D721Med (cell line): ENCODE measurements at places on chromosomes 1 and 21.

- no peak for DNase-seq
Measured at GRCh38 chr21:30707409-30707808, 11.2 kb downstream of the KRTAP21-3 start.

GRCh38 chr1:50699795-50700194 is 260.3 kb downstream of the FAF1 start:
- DNase-seq = no peak

- DNase-seq = no peak
Measured at GRCh38 chr1:226696547-226696946, 42.5 kb downstream of the ITPKB start.

DNA sequence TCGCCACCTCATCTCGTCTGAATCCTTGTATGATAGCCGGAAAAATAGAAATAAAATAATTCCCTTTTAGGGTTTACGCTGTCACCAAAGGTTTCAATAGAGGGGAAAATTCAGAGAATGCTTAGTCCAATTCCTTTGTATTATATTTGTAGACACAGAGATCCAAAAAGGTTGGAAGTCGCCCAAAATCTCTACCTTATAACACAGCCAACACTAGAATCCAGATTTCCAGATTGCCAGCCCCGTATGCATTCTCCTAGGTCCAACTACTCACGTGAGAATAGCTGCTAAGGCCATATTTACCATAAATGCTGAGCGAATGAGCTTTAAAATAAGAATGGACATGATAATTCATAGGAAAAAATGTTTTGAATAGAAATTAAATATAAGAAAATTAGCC is 124.5 kb downstream of the KCNK1 start:
- DNase-seq = no peak

DNA sequence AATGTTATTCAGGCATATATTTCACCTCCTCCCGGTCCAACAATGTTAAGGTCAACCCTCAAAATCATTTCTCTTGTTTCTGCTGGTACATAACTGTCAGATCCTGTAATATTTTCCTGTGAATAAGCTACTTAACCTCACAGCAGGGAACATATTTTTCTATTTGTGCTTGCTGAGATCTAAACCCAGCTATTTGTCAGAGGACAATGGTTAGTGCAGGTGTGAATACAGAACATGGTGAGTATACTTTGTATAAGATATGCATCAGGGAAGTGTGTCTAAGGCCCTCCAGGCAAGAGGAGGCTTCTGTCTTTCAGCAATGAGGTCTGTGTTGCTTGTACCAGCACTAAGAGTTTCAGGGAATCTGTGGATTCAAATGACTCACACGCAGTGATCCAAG is 970.6 kb downstream of the NCAM2 start:
- no peak for DNase-seq

DNA sequence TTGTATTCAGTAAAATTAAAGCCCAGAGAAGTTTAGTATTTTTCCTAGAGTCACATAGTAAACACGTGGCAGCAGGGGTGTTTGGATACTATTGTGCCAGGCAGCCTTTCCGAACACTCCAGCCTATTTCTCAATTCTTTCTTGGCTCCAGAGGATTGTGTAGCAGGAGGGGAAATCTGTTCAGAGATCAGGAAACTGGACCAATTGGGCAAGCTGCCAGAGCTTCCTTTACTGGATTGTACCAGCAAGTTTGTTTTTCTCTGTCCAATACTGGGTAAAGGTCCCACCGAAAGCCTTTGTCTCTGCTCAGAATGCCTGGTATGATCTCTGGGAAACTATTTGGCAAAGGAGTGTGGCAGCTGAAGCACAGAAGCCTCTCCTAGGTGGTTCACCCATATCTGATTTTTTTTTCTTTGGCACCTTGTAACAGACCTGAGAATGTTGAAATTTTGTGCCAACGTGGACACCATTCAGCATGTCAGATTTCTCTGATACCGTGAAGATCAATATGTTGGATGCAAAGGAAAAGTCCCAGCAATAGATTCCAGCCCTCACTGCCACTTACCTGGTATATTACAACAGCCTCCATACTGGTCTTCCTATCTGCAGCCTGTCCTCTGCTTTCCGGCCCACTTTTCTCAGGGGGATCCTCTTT is 126.2 kb downstream of the FGGY start:
- no peak for DNase-seq

DNA sequence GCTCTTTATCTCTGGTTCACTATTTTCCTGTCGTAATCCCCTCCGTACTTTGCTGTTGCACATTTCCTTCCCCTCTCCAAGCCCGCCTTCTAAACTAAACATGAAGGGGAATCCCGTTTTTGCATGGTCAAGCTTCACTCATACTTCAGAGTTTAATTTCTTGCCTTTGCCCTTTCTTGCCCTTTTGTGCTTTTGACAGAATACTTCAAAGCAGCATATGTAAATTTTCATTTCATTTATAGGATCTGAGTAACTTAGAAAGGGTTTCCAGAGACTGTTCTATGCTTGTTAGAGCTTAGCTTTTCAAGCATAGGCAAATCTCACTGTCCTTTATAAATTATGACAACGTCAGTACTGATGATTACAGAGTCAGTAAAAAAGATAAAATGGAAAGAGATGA is 27.7 kb downstream of the SPATA45 start:
- no peak for DNase-seq

DNA sequence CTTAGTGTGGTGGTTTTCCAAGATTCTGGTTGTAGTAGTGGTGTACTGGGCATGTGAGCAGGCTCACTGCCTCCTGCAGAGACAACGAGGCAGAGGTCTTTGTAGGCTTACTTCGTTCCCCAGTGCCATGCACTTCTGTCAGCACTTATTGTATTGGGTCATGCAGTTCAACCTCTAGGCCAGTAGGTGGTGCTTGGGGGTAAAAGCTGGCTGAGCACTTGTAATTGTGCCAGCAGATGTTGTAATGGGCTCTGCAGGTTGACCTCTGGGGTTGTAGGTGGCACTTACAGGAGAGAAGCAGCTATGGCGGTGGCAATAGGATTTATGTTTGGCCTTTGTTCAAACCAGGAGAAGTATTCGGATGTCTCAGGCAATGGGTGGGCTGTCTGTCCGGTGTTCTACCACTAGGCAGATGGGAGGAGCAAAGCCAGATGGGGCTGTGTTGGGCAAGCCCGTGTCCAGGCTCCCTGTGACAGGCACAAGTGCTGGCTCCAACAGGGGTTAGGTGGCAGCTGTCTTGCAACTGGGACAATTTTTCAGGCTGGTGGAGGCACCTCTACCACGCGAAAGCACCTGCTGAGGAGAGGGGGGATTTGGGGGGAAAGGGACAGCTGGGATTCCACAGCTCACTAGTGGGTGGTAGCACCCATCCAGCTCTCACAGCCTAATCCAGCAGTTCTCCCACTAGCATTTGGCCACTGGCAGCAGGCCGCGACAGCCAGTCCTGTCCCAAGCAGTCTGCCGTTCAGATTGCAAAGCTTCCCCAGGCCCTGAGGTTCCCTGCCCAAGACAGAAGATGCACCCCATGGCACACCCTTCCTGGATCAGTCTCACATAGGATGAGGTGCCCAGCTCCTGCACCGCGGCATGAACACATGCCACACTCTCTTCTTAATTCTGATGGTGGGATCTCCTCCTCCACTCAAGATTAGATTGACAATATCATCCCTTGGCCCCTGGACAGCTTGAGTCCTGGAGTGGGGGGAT is 274.5 kb downstream of the CTH start:
- peak; percentile 15 for DNase-seq

DNA sequence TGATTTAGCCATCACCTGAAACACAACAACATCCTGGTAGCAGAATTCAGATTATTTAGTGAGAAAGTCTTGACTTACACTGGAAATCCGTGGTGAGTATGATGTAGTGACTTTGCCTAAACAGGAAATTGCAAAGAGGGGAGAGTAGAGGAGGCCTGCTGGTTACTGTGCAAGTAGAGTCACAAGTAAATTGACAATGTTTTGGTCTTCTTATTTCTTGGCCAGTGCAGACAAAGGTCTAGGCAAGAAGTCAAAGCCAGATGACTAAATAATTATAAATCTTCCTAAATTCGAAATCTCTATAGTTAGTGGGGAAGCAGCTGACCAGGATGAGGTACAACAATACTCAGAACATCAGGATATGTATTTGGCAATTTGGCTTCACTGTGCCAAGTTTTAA is 159.5 kb upstream of the KCTD3 start:
- no peak for DNase-seq

DNA sequence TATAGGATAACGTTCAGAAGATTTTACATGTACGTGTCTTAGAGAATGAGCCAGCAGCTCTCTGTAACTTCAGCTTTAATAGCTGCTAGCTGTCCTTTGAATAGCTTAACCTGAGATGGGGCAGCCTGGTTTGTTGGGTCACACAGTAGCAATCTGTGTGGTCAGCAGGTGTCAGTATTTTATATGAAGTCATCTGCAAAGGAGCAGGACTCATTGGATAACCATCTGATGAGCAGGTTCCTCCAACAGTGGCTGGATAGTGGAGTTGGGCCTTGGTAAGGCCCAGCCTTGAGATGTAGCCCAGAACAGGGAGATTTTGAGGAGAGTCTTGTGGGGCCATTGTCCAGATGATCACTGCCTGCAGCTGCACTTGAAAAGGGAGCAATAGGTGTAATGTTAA is 6.4 kb downstream of the GSTM5 start:
- DNase-seq = no peak

DNA sequence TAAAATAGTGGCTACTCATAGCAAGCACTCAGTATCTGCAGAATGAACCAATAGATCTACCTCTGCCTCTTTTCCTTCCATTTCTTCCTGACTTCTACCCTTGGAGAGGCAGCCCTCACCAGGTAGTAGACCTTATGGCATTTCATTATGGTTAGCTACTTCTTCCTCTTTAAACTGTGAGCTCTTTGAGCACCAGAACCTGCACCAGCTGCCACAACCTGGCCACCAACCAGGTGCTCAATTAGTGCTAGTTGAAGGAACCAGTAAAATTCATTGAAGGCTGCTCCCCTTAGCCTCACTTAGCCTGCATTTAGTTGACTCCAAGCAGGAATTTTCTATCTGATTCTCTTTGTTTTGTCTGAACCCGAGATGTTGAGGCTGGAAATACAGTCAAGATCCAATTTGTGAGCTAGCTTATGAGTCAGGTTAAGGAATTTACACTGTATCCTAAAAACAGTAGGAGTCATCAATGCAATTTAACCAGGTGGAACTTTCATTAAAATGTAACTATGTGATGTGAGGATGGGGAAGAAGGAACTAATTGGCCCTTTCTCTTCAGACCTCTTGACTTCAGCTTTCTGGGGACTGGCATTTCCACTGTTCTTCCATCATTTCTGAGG is 81.5 kb upstream of the UBE2U start:
- no peak for DNase-seq

DNA sequence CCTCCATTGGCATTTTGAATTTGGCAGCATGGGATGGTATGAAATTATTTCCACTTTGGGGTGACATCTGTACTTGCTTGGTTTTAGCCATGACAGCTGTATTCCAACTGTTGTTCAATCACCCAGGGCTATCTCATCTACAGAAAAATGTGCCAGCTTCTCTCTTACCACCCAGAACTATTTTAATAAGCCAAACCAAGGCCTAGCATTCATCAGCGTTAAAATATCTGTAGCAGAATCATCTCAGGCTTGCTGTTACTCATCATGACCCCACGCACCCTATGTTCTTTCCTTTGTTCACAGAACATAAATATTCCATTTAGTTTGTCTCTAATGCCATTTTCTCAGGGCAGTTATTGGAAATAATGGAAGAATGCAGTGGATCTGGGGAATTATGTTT is 49.8 kb downstream of the GIPC2 start:
- no peak for DNase-seq

GRCh38 chr1:109786531-109787021 is 22.9 kb upstream of the EPS8L3 start:
- no peak for DNase-seq

GRCh38 chr1:69409731-69410456 is 157.8 kb upstream of the LRRC7 start:
- no peak for DNase-seq

DNA sequence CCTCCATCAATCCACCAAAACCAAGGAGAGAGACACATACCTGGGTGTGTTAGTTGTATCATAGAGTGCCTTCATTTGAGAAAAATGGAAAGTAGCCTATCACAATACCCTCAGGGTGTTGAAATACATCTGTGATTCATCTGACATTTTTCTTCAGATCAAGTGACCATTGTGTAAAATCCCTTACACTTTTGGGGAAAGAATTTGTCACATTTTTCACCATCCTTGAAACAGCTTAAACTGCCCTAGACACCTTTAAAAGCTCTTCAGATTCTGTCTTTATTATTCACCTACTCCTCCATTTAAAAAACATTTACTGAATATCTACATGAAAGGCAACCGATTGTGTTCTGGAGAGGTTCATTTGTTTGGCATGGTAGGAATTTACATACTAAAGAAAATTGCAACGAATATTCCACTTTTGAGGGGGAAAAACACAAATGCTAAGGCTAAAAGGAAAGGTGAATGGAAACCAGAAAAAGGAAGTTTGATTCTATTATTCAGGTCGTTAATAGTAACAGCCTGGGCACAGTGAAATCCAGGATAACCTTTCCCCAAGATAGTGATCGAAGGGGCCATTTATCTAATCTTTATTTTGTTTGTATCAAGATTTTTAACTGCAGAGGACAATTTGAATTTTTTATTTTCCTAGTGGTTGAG is 70.4 kb upstream of the SAMSN1 start:
- DNase-seq = no peak

DNA sequence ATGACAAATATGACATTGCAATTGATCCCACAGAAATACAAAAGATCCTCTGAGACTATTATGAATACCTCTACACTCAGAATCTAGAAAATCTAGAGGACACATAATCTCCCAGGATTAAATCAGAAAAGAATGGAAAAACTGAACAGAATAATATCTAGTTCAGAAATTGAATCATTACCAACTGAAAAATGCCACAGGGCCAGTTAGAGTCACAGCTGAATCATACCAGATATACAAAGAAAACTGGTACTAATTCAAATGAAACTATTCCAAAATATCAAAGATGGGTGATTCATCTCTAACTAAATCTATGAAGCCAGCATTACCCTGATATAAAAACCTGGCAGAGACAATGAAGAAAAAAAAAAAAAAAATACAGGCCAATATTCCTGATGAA is 149.3 kb downstream of the BRINP3 start:
- DNase-seq = no peak

- DNase-seq = no peak
Measured at GRCh38 chr1:215475796-215476481, 91.2 kb upstream of the KCTD3 start.

- no peak for DNase-seq
Measured at GRCh38 chr1:43664369-43664768, 14.4 kb downstream of the KDM4A start.

GRCh38 chr1:198788561-198789064 is 149.8 kb downstream of the PTPRC start:
- no peak for DNase-seq

GRCh38 chr21:16800536-16801275 is 712.1 kb upstream of the CXADR start:
- DNase-seq = no peak

DNA sequence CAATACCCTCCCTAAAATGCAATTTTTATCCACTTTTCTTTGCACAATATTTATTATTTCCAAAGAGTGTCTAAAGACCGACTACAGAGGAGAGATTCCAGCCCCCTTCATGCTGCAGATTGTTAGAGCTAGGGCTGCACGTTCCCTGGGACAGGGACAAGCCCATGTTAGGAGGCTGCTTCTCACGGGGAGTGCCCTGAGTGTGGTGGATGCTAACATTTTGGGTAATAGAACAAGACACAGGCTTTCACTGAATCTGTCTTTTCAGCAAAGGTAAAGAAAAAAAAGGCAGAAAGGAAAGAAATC is 125.4 kb downstream of the RIPK4 start:
- no peak for DNase-seq

- DNase-seq = no peak
Measured at GRCh38 chr1:42144711-42145388, 8.4 kb upstream of the GUCA2B start.

- no peak for DNase-seq
Measured at GRCh38 chr21:41576013-41576615, 68.2 kb upstream of the TMPRSS2 start.

GRCh38 chr1:12722626-12723025 is 6.7 kb downstream of the AADACL3 start:
- no peak for DNase-seq
